Suprapubic skin (tissue), 4 donors: ENCODE measurements at places on chromosomes 16 and 17. TPM values are rescaled to one million over a fixed set of nuclear protein-coding genes. Genes with fewer than 3 reads are reported as not detected.

GRCh38 chr17:71938340-71939010 lies 182.3 kb upstream of the SOX9 start:
- no peaks in the 10 kb centered on the region for H3K4me1 ChIP-seq
- H3K27me3 ChIP-seq, result no peaks in the 10 kb centered on the region
- no peak overlapping the region for H3K4me3 ChIP-seq
- no peak overlapping the region for H3K27ac ChIP-seq

EFNB3 gene
- total RNA-seq, result 9.0 TPM

IGF2BP1 gene
- not detected for total RNA-seq

DNA sequence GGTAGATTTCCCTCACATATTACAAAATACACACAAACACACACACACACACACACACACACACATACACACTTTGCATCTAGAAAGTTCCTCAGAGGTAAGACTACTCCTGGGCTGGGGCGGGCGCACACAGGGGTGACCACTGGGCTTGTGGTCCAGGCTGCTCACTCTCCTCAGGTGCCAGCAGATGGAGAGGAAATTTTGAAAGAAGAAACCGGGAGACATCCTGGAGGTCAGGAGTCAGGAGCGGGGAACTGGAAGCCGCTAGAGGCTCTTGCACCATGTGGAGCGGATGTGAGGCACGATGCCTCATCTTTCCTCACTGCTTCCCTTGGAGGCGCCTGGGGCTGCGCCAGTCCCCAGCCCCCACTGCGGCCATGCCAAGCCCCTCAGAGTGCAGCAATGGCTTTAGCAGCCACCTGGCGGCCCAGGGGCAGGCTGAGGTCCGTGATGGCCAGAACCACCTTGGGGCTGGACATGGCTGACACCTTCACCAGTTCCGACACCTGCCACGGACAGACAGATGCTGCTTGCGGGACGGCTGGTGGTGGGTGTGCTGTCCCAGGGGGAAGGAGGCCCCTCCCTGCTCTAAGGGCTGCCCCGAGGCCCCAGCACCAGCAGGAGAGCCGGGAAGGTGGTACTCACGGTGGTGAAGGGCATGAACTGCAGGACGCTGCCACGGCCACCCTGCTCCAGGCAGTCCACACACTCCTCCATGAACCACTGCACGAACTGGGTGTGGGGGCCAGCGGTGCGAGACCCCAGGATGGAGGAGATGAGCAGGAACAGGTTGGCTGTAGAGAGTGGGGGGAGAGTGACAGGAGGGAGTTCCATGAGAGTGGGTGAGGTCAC lies 4.1 kb downstream of the CSF3 start:
- peaks cover 15% of the 10 kb centered on the region for H3K4me1 ChIP-seq
- H3K4me3 ChIP-seq, result no peak overlapping the region
- no peak overlapping the region for H3K27ac ChIP-seq
- peaks cover 48% of the 10 kb centered on the region for H3K36me3 ChIP-seq
- no peaks in the 10 kb centered on the region for H3K27me3 ChIP-seq

DNA sequence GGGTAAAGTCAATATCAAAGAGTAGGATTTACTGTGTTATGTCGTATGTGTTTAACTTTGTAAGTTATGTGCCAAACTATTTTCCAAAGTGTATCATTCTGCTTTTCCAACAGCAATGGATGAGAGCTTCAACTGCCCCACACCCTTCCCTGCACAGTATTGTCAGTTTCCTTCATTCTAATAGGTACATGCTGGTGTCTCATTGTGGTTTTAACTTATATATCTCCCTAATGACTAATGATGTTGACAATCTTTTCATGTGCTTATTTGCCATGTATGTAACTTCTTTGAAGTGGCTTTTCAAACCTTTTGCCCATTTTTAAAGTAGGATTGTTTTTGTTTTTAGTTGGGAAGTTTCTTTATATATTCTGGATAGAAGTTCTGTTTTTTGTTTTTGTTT lies 3.8 kb downstream of the DDX19B start:
- no peak overlapping the region for H3K4me3 ChIP-seq
- DNase-seq, result no peak
- peaks cover 15% of the 10 kb centered on the region for H3K4me1 ChIP-seq

DNA sequence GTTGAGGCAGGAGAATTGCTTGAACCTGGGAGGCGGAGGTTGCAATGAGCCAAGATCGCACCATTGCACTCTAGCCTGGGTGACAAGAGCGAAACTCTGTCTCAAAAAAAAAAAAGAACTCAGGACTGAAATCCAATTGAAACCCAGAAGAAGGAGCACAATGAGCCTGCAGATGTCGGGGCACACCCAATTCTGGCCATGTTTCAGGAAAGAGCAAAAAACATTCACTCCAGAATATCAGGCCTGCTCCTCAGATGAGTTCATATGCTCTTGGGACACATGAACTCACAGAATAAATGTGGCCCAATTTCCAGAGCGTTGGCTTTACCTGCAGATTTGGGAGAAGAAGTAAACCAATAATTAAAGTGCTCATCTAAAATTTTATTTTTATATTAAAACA lies 3.0 kb upstream of the CMTM2 start:
- H3K27me3 ChIP-seq, result peaks cover 5% of the 10 kb centered on the region
- peaks cover 11% of the 10 kb centered on the region for H3K4me1 ChIP-seq
- no peak for DNase-seq
- no peak overlapping the region for H3K4me3 ChIP-seq

DNA sequence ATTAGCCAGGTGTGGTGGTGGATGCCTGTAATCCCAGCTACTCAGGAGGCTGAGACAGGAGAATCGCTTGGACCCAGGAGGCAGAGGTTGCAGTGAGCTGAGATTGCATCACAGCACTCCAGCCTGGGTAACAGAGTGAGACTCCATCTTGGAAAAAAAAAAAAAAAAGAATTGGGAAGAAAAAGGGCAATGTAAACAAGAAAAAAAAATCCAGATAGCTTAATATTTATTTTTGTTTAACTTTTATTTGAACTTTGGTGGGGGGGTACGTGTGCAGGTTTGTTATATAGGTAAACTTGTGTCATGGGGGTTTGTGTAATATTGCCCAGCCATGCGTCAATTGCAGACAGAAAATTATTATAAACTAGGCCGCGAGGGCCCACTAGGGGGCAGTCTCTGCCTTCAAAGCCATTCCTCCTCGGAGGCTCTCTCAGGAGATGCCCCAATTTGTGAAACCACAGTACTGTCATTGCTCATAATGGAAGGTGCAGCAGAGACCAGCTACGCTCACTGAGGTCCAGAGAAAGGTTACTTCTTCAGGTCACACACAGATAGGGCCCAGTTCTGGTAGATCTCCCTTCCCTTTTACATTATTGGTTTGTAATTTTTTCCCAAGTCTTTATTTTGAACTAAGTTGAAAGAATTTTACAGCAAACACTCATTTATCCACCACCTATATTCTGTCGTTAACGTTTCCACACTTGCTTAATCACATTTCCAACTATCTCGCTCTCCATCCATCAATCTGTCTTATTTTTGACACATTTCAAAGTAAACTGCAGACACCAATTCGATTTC lies 206.2 kb downstream of the PRKCB start:
- no peaks in the 10 kb centered on the region for H3K27me3 ChIP-seq
- H3K36me3 ChIP-seq, result no peaks in the 10 kb centered on the region

- H3K4me1 ChIP-seq, result peaks cover 42% of the 10 kb centered on the region
- no peak overlapping the region for H3K27ac ChIP-seq
- no peaks in the 10 kb centered on the region for H3K27me3 ChIP-seq
- H3K4me3 ChIP-seq, result peak overlapping the region; percentile 85
Measured at GRCh38 chr17:82052638-82053059, 951 bp downstream of the GPS1 start.

- H3K27me3 ChIP-seq, result no peaks in the 10 kb centered on the region
- no peak overlapping the region for H3K27ac ChIP-seq
- DNase-seq, result no peak
- peak overlapping the region; percentile 84 for H3K4me3 ChIP-seq
- H3K4me1 ChIP-seq, result peaks cover 32% of the 10 kb centered on the region
- peaks cover 3% of the 10 kb centered on the region for H3K36me3 ChIP-seq
Measured at GRCh38 chr17:82021900-82022309, 773 bp downstream of the CENPX start.

- H3K36me3 ChIP-seq, result no peaks in the 10 kb centered on the region
- no peak overlapping the region for H3K27ac ChIP-seq
- H3K4me1 ChIP-seq, result peaks cover 21% of the 10 kb centered on the region
- H3K4me3 ChIP-seq, result no peak overlapping the region
- no peaks in the 10 kb centered on the region for H3K27me3 ChIP-seq
Measured at GRCh38 chr17:44333371-44333770, 8.7 kb upstream of the SLC25A39 start.

DNA sequence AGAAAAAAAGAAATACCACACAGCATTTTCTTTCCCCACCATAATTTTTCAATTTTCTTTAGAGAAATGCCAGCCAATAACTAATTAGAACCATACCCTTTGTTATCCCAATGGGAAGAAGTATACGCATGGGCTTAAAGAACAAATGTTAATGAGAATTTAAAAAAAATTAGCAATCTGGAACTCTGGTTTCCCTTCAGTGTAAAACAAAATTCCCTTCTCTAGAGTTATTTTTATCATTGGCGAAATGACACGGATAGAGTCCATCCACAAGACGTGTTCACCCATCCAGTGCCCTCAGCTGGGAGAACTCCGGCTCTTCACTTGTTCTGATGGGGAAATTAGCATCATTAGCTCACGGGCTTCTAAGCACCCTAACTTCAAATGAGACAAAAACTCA lies 3.3 kb downstream of the NXN start:
- H3K36me3 ChIP-seq, result no peaks in the 10 kb centered on the region
- no peak overlapping the region for H3K4me3 ChIP-seq
- DNase-seq, result no peak
- no peaks in the 10 kb centered on the region for H3K27me3 ChIP-seq

IL34 gene
- 96.5 TPM for total RNA-seq

- DNase-seq, result no peak
- H3K4me3 ChIP-seq, result no peak overlapping the region
- H3K4me1 ChIP-seq, result peaks cover 3% of the 10 kb centered on the region
- no peaks in the 10 kb centered on the region for H3K36me3 ChIP-seq
- no peaks in the 10 kb centered on the region for H3K27me3 ChIP-seq
- peak overlapping the region; percentile 30 for H3K27ac ChIP-seq
Measured at GRCh38 chr16:48101069-48101674, 54.6 kb downstream of the ABCC12 start.

DNA sequence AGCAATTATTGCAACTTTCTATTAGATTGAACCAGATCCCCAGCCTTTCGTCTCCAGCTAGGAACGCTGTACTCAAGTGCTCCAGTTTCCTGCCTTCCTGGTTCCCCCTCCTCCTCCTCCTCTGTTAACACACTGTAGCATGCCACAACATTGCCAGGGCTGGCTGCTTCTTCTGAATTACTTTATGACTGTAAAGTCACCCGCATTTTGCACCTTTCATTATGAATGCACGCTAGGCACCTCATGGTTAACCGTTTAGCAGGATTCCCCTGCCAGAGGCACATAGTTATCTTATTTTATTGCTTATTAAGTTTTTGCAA lies 4.5 kb downstream of the ZNF423 start:
- peaks cover 23% of the 10 kb centered on the region for H3K27me3 ChIP-seq
- H3K27ac ChIP-seq, result no peak overlapping the region
- H3K36me3 ChIP-seq, result no peaks in the 10 kb centered on the region
- DNase-seq, result no peak
- peaks cover 26% of the 10 kb centered on the region for H3K4me1 ChIP-seq

PITPNM3 gene
- total RNA-seq, result 31.1 TPM

KRTAP4-1 gene
- 4.2 TPM for total RNA-seq
